ENCODE measurements at places on chromosomes 12 and 14. TPM values are rescaled to one million over a fixed set of nuclear protein-coding genes. Genes with fewer than 3 reads are reported as not detected.

Gene MIP
- total RNA-seq = not detected

Gene TUNAR
- total RNA-seq = not detected

Gene ASPG
- total RNA-seq = not detected

- DNase-seq = no peak
Observed at GRCh38 chr14:49692193-49692757, 645 bp upstream of the KLHDC1 start.

DNA sequence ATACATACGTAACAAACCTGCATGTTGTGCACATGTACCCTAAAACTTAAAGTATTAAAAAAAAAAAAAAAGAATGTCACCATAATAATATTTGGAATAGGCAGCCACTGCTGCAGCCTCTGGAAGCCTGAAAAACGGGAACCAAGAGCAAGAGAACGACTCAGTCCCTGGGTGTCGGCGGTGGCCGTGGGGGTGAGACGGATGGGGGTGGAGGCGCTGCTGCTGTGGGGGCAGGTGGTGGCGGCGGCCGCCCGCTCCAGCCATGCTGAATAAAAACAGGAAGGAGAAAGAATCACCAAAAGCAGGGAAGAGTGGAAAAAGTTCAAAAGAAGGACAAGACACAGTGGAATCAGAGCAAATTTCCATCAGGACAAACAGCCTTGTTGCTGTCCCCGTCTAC lies 46.9 kb downstream of the ZFYVE21 start:
- DNase-seq = no peak
